NCI-H2081 treated with DMSO at 0.1 percent for 48 hours (cell line): ENCODE measurements at places on chromosomes 13 and 19.

DNA sequence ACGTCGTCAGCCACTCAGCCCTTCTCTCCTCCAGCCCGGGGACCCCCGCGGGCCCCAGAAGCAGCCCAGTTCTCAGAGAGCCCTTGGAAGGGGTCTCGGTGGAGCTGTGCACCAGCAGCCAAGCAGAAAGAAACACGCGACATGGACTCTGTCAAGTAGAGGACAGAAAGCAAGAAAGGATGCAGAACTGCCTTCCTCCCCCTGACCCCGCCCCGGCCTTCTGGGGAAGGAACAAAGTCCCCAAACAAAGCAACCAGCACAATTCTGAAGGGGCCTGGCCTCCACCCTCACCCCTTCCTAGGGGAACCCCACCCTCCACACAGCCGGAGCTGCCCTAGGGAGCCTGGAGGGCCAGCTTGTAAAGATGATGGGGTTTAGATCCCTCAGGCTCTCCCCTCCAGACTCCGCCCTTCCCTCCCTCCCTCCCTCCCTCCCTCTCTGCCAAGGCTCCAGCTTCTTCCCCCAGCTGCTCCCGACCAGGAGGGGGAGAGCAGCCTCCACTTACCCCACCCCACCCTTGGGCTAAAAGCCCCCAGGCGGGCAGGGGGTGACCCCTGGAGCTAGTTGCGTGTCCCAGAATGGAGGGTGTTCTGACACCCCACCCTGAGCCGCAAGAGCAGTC, 7.8 kb downstream of the LYL1 start:
- DNase-seq = no peak

- DNase-seq = no peak
Measured at GRCh38 chr13:41837629-41838028, 123.3 kb downstream of the VWA8 start.

DNA sequence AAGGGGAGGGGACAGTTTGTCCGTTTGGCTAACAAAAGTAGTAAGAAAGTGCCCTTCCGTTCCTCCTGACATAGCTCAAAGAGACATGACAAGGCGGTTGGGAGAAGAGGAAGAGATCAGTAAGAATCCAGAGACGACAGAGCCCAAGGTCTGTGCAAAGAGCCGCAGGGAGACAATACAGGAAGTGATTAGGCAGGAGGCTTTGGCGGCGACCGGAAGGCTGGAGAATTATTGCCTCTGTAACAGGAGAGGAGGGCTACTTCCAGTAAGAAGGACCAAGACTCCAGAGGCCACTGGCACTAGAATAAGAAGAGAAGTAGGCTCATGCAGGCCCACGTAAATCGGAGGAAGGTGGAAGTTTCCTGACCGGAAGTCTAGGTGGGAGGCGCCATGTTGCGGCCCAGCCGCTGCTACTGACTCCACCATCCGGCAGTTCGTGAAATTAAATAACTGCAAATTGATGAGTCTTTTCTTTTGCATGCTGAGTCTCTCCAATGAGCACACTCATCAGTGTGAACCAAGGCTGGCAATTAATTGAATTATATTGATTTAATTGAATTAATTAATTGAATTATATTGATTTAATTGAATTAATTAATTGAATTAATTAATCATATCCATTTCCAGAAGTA, 9.9 kb downstream of the RFX2 start:
- DNase-seq = no peak

DNA sequence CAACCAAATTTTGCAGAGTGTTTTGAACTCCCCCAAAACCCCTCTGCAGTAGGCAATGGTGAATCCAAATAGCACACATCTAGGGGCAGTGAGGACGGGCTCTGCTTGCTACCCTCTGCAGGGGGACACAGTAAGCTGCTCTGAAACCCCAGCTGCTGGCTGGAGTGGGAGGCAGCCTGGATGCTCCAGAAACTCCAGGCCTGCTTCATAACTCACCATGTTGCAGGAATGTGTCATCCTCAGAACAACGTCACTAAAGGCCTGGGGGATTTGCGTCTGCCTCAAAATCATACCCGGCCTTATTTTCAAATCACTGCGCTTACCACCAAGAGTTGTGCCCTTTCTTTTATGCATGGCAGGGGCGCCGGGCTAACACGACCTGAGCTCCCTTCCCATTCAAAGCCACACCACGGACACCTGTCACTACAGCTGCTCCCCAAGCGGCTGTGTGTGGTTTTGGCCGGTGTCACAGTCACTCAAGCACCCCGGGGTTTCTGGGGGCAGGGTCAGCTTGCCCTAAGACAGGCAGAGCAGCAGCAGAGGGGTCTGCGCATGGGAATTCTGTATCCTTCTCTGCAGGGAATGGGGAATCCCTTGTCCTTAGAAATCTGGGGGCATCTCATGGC, 93.9 kb downstream of the TSHZ3 start:
- DNase-seq = no peak
